ENCODE measurements at places on chromosomes 4 and X.

DNA sequence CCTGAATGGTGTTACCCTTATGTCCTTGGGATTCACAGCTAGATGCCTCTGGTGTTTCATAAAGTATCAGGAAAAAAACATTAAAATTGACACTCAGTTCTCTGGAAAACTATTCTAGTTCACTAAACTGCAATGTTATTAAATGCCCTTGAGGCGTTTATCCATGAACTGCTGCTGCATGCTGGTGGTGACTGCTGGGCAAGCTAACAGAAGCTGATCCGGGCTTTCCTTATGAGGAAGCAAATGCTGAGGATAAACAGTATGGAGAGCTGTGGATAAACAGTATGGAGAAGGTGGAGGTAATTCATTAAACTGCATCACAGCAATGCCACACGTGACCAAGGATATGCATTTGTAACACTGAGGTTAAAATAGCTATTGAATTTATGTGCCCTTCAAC is 227.0 kb downstream of the NR3C2 start:
- no peak for DNase-seq

DNA sequence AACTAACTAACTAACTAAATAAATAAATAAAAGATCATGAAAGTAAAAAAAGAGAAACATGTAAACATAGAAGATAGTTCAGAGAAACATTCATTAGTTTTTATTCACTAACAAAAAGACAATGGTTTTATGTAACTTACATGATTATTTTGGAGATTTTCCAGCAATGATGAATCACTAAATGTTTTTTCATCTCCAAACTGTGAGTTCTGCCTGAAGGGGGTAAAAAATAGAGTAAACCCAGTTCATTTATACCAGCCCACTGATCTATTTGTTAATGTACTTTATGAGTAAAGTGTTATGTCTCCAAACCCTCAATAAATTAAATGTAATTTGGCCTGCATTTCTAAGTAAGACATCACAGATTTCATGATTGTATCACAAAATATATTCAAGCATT is 101.1 kb downstream of the ATP8A1 start:
- no peak for DNase-seq

GRCh38 chr4:14787221-14787620 is 215.1 kb upstream of the CPEB2 start:
- DNase-seq = no peak

DNA sequence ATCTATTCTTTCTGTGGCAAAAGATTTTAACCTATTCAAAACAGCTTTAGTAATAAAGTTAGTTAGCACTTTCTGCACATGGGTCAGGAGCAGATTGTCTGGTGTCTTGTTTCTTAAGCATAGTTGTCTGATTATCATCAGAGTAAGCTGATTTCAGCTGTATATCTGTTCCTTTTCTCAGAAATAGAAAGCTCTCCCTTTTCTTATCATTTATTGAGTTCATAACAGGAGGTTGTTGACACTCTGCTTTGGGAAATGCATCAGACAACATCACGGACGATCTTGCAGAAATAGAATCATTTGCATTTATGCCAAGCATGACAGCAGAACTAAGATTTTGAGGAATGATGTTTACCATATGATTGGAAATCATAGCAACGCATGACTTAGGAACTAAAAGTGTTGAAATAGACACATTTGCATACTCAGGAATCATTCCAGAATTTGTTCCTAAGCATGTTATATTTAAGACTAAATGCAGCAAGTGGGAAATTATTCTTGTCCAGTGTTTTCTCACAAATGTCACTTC is 66.7 kb downstream of the RBMX2 start:
- DNase-seq = no peak

- no peak for DNase-seq
These were observed 98.1 kb downstream of the MGST2 start for GRCh38 chr4:139763672-139764071.

DNA sequence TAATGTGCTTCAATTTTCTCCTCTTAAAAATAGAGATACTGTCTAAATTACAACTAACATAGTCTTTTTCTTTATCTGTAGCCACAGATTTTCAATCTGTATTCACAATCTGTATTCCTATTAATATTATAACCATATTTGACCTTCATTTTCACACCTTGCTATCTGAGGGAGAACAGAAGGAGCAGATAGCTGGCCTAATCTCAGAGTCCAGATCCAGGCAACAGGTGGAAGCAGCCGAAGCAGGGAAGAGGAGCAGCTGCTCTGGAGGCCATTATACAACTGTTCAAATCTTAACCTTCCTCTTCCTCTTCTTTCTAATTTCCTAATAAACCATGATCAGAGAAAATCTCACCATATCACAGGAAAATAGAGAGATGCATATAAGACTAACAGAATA is 14.2 kb downstream of the SEPSECS start:
- DNase-seq = no peak

- DNase-seq = no peak
These were observed 761 bp downstream of the CLRN2 start for GRCh38 chr4:17515445-17516407.

- no peak for DNase-seq
These were observed 45.2 kb downstream of the PRSS12 start for GRCh38 chr4:118307643-118308042.

DNA sequence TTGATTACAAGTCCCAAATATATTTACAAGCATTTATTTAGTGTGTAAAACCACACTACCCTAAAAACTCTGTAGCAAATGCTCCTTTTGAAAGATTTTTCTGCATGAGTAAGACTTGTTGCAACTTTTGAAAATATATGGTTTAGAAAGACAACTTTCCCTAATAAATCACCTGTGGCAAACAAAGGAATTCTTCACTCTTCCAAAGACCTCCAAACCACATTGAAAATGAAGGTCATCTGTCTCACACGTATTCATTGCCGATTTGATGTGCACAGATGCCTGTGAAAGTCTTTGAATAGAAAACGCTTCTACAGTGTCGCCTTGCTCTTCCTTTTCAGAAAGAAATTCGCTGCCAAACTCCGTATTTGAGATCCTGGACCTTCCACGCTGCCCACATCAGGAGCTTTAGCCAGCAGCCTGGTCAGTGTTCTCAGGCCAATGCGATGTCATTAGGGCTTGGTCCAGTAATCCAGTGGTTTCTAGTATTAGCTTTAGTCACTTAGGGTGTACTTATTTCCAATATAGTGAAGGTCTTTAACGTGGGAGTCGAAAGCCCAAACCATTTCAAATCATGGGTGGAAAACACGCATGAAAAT is 22.2 kb downstream of the SPINK2 start:
- no peak for DNase-seq

DNA sequence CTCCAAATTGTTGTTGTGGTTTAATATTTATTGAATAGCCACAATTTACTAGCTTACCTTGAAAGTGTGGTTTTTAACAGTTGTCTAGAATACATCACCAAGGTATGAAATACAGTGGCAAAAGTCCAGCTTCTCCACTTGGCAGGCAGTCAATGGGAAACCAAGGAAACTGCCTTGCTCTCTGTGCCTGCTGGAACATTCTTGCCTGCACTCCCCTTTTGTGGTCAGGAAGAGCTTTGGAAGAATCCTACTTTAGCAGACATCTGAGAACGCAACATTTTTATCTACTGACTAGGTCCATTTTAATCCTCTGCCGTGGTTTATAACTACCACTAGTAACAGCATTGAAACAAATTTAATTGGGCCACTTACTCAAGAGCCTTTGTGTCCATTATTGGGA is 64.5 kb downstream of the TENM3 start:
- no peak for DNase-seq

GRCh38 chr4:79513576-79513975 is 105.5 kb upstream of the GK2 start:
- DNase-seq = no peak

DNA sequence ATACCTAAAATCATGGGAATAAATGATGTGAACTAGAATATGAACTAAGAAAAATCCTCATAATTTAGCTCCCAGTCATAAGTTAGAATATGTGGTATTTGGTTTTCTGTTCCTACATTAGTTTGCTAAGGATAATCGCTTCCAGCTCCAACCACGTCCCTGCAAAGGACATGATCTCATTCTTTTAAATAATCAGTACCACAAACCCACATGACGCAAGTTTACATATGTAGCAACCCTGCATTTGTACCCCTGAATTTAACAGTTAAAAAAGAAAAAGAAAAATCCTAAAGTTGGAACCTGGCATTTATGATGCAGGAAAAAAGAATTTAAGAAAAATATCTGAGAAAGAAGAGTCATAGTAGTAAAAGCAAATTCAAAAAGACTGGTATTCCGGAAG is 13.3 kb downstream of the UBA6 start:
- no peak for DNase-seq

DNA sequence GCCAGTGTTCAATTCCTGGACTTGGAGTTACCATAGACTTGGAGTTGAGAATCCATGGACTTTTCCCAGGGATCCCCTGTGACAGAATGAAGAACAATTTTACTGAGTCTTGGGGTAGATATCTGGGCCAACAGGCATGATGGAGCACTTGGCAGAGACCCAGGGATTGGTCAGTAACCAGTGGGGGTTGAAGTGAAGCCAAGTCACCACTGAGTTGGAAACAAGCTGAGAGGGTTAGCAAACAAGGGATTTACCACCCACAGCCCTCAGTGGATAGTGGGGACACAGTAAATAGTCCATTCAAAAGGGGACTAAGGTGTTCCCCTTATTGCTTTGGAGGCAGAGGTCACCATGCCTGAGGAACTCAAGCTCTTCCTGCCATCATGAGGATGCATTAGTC is 281.7 kb downstream of the PPP1R2C start:
- DNase-seq = no peak

DNA sequence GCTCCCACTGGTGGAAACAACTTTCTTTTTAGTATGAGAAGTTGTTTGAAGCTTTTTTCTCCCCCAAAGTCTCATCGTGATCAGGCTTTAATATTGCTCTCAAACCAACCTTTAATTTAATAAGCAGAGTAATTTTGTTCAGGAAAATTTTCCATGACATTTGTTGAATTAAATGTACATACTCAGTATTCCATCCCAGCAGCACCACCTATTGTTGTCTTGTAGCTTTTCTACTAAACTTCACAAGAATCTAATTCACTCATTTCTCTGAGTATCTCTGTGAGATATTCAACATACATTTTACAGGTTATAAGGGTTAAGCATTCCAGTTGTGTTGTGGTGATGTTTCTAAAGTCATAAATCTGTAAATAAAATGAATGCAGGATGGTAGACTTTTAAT is 218.3 kb upstream of the HAND2 start:
- no peak for DNase-seq

GRCh38 chrX:24479924-24480323 is 14.8 kb downstream of the PDK3 start:
- no peak for DNase-seq
